ENCODE measurements at places on chromosomes 1 and 21.

DNA sequence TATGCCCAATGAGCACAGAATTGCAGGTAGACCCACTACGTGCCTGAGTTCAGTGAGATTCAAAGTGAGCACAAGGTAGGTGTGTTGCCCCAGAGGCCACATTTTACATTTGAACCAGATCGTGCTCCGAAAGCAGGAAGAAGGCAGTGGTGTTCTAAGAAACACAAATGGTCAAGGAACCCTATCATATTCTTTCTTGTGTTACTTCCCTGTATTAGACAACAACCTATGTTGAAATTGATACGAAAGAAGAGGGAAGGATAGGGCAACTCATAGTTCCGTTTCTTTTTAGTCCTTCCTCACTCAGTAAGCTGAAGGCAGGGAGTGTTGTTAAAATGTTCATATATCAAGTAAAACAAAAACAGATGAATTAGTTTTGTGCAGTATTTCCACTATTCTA lies 33.9 kb downstream of the OLFML2B start:
- no peak for DNase-seq

DNA sequence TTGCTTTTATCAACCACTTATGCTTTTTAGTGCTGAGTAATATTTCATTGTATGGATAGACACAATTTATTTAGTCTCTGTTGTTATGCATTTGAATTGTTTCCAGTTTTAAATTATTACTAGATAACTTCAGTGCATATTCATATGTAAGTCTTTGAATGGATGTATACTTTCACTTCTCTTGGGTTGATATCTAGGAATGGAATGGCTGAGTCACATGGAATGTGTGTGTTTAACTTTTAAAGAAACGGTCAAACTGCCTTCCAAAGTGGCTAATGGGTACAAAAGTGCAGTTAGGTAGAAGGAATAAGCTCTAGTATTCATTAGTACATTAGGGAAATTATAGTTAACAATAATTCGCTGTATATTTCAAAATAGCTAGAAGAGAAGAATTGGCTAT lies 82.4 kb downstream of the NPHS2 start:
- no peak for DNase-seq

DNA sequence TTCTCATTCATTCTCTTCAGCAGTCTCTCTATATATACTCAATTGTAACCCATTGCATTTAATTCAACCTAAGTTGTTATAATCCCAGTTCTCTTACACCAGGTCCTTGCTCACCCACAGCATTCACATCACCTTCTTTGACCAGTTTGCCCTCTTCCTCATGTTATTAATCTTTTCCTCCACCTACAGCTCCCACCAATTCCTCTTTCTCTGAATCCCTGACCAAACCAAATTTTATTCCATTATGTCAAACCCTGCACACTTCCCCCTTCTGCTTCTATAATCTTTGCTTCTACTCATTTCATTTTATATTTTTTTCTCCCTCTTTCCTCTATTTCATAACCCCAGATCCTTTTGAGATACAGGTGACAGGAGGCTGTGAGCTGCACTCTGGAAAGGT lies 1.4 kb downstream of the CD1A start:
- no peak for DNase-seq

- DNase-seq: no peak
Measured at GRCh38 chr1:236010443-236010842, 54.4 kb downstream of the NID1 start.

- DNase-seq: peak; percentile 69
Measured at GRCh38 chr1:6475381-6476133, 9.6 kb upstream of the TNFRSF25 start.

DNA sequence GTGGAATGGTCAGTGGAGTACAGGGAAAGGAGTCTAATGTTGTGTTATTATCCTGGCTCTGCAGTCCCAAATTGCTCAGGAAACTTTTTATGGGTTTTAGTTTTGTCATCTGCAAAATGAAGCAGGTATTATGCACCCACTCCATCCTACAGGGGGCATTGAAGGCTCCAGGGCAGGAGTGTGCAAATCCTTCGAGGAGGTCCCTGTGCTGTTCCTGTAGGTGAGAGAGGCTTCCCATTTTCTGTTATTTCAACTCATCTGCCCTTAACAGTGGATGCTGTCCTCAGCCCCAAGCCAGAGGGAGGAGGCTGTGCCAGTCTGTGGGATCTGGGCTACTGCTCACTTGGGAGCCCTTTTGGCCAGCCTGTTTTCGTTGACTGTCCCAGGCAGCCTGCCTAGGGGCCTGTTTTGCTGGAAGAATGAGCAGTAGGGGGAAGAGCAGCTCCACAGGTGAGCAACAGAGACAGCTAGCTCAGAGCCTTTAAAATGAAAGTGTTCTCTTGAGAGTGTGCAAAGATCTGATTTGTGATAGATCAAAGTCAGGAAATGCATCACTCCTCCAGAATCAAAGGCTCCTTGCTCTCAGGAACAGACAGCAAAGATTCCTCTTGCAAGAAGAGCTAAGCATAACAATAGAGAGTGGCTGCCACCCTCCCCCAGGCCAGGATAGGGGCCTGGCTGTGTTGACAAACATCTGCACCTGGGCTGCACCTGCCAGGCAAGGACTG lies 317.6 kb upstream of the PROX1 start:
- no peak for DNase-seq

- no peak for DNase-seq
Measured at GRCh38 chr1:227572752-227573151, 9.4 kb downstream of the ZNF678 start.

GRCh38 chr1:159185121-159185520 lies 13.7 kb downstream of the CADM3 start:
- DNase-seq: no peak

GRCh38 chr1:215569986-215570824 lies 3.1 kb downstream of the KCTD3 start:
- no peak for DNase-seq

DNA sequence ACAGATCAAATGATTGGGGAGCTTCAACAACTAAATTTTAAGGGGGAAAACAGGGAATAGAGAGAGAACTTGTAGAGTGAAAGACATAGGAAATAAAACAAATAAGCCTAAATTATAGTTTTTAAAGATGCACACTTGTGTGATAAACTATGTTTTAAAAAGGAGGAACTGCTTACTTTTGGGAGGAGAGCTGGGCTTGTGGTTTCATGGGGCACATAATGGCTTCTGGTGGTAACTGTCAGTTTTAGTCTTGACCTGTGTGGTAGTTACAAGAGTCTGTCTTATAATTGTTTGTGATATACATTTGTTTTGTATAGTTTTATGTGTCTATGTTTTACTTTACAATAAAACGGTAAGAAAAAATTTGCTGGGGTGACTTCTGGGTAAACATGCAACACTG lies 165.3 kb downstream of the COL24A1 start:
- DNase-seq: no peak

- DNase-seq: no peak
Measured at GRCh38 chr1:29625084-29625420, 388.7 kb downstream of the PTPRU start.

- no peak for DNase-seq
Measured at GRCh38 chr1:25009671-25010262, 79.7 kb upstream of the RUNX3 start.

Data from stimulated activated CD8-positive, alpha-beta memory T cell treated with anti-CD3 and anti-CD28 coated beads, Interleukin-7, amount 100 ng/mL, for 1 hour (primary cell).